ENCODE measurements at places on chromosomes 12 and 14. TPM values are rescaled to one million over a fixed set of nuclear protein-coding genes. Genes with fewer than 3 reads are reported as not detected.
A peak's percentile ranks its signal among the peaks of the same experiment; 100 is the strongest.

Gene KRT75
- total RNA-seq, result not detected

Gene RD3L
- not detected for total RNA-seq

Gene GUCY2C
- total RNA-seq, result not detected

Gene PLA2G1B
- not detected for total RNA-seq

Gene IKZF4
- 1.4 TPM for total RNA-seq

Gene B4GALNT1
- 0.14 TPM for total RNA-seq

Gene GDF3
- 2.9 TPM for total RNA-seq

Gene CACNB3
- 16.3 TPM for total RNA-seq

Gene ZC2HC1C
- total RNA-seq, result 0.84 TPM

DNA sequence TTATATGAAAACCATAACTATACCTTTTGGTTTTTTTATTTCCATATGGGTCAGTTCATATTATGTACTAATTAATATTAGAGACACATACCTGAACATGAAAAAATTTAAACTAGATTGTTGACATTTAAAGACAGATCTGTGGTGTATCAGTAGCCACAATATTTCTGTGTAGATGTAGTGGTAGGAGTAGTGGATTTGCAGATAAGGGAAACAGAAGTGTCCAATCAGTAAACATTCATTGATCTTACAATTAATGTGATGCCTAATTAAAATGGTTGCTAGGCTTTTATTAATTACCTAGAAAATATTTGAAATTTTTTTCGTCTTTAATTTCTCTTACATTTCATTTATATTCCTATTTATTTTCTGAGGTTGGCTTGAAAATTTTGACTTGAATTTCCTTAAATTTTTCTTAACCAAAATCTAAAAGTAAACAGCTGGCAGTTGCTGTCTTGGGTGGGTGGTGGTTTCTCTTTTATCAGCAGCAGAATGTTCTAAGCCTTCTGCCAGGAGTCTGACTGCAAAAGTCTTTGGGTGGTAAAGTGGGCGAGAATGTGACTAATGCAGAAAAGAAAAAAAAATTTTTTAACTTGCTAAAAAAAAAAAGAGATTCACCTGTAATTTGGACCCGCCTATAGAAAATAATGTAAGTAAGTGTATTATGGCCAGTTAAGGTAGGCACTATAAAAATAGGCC, 2.4 kb downstream of the FGFR1OP2 start:
- peak; percentile 33 for DNase-seq

GRCh38 chr14:67551940-67552339, 18.9 kb downstream of the PLEKHH1 start:
- no peak for DNase-seq

DNA sequence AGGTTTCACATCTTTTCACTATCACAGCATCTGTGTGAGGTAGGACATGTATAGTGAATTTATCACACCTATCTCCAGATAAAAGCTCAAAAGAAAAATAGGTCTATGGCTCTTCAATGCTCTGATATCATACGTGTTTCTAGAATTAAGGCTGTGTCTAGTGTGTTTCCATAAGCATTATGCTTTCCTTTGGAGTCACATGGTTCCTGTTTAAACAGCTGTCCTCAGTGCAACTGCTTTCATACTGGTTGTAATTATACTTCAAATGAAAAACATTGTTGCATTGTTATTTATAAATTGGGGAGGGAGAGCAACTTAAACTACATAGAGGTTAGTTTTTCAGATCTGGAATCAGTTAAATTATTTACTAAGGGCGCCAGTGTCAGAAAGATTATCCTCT, 151.6 kb downstream of the SYT1 start:
- peak; percentile 54 for DNase-seq

- peak; percentile 6 for DNase-seq
Measured at GRCh38 chr14:39265033-39265432, 31.3 kb downstream of the MIA2 start.

DNA sequence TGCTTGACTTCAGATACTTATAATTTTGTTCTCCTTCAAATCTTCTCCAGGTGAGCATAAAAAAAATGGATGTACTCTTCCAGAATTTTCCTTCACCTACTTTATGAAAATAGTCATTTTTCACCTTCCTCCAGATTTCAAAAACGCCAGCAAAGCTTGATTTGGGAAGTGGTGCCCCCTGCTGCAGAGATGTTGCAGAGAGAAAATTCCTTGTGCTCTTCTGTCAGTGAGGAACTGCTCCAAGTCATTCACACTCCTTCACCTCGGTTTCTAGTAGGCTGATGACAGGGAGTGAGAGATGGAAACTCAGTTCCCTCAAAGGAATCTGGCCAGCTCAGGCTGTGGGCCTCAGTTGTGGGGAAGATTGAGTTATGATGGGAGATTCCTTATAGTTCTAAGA, 24.2 kb upstream of the RNASE3 start:
- DNase-seq, result peak; percentile 41

- no peak for DNase-seq
Measured at GRCh38 chr12:64506955-64507354, 55.0 kb downstream of the TBK1 start.

DNA sequence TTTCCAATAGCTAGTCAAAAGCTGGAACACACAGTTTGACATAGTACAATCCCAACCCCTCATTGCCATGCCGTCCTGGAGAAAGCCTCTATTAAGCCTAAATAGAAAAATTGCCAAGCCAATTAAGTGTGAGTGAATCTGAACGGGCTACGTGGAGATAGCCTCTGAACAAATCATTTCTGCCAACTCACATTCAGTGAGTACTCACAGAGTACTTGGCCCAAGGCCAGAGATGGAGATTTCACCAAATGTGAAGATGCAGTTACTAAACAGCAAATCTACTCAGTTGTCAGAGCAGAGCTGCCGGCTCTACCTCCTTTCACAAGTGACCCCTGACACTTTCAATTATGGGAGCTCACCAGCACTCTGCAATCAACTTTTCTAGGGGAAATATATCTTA, 350.0 kb downstream of the GALC start:
- DNase-seq, result no peak

- DNase-seq, result no peak
Measured at GRCh38 chr12:106234449-106234848, 13.4 kb downstream of the CKAP4 start.

- peak; percentile 25 for DNase-seq
Measured at GRCh38 chr14:74531467-74531866, 37.9 kb downstream of the ISCA2 start.

GRCh38 chr12:69639400-69640016, 28.8 kb upstream of the LRRC10 start:
- DNase-seq, result peak; percentile 83

DNA sequence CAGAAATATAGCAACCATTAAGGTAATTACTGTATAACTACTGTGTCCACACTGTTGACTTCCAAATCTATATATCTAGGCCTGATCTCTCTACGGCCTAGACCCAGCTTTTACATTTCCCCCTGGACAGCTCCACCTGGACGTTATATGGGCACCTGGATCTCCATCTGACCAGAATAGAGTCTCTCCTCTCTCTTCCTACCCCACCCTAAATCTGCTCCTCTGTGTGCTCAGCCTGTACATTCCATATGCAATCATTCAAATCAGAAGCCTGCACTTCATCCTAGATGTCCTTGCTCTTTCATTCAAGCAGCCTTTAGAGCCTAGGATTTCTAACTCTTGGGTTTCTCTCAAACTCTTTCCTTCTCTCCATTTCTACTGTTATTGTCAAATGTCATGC, 255.0 kb downstream of the PAX9 start:
- DNase-seq, result no peak

DNA sequence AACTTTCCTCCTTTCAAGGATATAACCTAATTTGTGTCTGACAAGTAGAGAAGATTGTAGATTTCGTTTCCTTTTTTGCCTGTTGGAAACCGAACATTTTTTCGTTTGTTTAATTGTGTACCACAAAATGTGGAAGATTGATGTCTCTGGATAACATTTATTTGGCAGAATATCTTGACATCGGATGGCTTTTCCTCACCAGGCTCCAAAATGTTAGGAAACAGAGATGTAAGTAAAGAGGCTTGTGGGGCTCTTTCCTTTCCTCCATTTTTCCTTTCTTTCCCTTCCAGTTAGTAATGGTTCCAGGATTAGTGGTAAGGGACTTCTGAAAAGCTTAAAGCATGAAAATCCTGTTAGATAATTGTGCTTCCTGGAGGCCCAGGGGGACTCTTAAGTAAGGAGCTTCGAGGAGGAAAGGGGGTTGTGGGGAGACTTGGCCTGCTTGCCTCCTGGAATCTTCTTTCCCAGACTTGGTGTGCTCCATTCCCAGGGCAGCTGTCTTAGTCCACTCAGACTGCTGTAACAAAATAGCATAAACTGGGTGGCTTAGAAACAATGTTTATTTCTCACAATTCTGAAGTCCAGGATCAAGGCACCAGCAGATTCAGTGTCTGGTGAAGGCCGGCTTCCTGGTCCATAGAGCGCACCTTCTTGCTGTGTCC, 243.1 kb upstream of the PWP1 start:
- DNase-seq, result no peak

- DNase-seq, result no peak
Measured at GRCh38 chr12:58069268-58069963, 128.0 kb downstream of the ATP23 start.

DNA sequence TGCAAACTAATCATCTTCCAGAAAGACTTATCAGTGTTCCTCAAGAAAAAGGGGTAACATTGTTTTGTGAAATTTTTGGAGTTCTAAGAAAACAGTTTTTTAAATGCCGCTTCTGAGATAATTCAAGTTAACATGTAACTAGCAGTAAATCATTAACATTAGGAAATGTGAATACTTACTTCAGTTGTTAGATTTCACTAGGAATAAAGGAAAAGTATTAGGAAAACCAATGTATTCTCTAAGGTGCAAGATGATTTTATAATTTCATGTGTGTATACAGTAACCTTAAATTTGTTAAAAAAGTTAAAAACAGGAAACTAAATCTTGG, 36.8 kb downstream of the PAPOLA start:
- no peak for DNase-seq

- DNase-seq, result no peak
Measured at GRCh38 chr12:70241845-70242244, 1.4 kb upstream of the CNOT2 start.

DNA sequence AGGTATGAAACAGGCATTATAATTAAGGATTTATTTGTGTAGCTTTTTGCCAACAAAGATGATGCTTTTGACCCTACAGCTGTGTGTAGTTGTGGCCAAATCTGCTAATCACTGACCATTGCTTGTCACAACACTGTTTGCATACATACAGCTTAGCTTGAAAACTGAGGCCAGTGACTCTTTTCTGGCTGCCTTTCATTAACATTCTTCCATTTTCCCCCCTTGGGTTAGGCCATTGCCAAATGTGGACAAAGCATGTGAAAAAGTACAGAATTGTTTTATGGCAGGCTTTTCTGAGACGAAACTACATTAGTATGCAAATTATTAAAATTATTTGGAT, 263.3 kb downstream of the SLC16A7 start:
- no peak for DNase-seq

- DNase-seq, result no peak
Measured at GRCh38 chr12:105030820-105031807, 45.0 kb downstream of the NOPCHAP1 start.

All from dermis blood vessel endothelial cell (primary cell).